ENCODE measurements at places on chromosomes 2 and 18. TPM values are rescaled to one million over a fixed set of nuclear protein-coding genes. Genes with fewer than 3 reads are reported as not detected.
A peak's percentile ranks its signal among the peaks of the same experiment; 100 is the strongest.

Gene CHRND
- total RNA-seq: not detected

- no peak for DNase-seq
These were observed 162.3 kb upstream of the VRK2 start for GRCh38 chr2:57884281-57884680.

GRCh38 chr2:162067596-162067995, 6.4 kb downstream of the DPP4 start:
- DNase-seq: no peak

- no peak for DNase-seq
These were observed 17.3 kb downstream of the BIN1 start for GRCh38 chr2:127089478-127090235.

DNA sequence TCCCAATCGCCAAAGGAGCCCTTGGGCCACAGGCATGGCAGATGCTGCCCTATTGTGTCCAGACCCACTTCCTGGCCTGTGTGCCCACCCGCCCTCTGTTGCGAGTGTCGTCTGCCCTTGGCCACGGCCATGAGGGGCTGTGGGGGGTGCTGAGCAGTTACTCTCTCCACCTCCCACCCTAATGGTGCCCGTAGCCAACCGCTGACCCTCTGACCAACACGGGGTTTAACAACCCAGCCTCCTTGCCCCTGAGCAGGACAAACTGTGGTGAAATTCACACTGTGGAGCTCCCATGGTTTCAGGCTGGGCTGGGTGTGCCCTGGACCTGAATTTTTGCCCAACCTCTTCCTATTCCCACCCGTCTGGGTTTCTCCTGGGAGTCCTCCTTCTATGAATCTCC, 145.7 kb upstream of the HDAC4 start:
- DNase-seq: no peak

DNA sequence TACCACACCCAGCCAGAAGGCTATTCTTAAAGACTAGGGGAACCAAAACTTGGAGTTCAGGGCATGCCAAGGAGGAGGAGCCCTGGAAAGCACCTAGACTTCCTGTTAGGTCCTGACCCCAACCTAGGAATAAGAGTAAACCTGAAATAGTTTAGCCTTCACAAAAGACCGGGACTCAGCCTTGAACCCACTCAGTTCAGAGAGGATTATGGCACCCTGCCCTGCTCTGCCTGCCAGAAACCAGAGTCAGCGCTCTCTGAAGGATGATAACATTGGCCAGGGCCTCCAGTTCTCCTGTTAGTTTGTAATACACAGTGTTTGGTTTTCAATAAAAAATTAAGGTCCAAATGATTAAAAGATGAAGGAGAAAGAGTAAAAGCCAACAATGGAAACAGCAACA, 96.4 kb downstream of the LDLRAD4 start:
- DNase-seq: no peak

DNA sequence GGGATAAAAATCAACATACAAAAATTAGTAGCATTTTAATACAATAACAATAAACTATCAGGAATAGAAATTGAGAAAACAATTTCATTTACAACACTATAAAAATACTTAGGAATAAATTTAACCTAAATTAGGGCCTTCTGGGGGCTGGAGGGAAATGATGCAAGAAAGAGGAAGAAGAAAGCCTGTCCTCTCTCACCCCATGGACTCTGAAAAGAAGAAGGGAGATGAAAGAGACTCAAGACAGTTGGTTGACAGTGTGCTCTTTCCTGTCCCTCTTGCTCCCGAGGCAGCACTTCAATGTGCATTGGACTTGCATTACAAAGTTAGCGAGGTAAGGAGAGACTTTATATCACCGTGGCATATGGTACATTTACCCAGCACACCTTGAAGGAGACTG, 88.5 kb downstream of the VAPA start:
- DNase-seq: no peak

GRCh38 chr2:174059178-174059883, 94.2 kb upstream of the SP3 start:
- DNase-seq: peak; percentile 87

DNA sequence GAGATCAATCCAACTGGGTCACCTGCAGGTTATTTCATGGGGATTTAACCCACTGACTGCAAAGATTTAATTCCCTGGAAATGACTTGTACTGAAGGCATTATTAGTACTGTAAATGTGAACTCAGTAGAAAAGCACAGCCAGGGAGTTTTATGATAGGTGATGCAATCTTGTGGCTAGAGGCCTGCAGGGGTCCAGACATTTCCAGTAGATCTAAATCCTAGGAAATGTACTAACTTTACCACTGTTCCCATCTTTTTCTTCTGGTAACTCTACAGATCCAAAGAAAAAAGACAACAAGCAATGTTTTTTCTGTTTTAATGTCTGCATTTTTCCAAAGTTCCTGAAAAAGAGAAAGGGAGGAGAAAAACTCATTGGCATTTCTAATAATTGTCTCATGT, 500.1 kb downstream of the ARHGAP15 start:
- DNase-seq: no peak

GRCh38 chr2:71923887-71924533, 223.7 kb downstream of the CYP26B1 start:
- DNase-seq: peak; percentile 37

Gene HOXD4
- 12.4 TPM for total RNA-seq

DNA sequence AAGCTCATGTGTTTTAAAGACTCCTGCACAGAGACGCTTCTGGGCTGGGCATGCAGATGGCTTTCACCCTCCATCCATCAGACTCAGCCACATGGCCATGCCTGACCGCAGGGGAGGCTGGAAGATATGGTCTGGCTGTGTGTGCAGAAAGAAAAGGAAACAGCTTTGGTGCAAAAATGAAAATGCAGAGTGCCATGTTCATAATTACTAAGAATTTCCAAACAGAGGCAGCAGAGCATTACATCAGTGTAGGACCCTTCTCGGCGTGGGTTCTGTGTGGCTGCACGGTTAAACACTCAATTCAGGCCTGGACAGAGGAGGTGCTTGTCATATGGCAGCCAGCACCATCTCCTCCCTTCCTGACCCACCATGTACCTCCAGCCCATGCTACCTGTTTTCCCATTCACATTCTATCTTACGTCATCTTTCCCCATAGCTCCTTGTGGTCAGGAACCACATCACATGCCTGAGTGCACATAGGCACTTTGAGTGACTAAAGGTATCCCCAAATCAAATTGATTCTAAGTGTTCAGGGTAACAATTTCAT, 200.3 kb upstream of the ID2 start:
- no peak for DNase-seq

Measured in glomerular endothelial cell (primary cell).